ENCODE measurements at places on chromosomes 16 and 17. TPM values are rescaled to one million over a fixed set of nuclear protein-coding genes. Genes with fewer than 3 reads are reported as not detected.

The ABCC11 gene
- 0.09 TPM for polyA plus RNA-seq

DNA sequence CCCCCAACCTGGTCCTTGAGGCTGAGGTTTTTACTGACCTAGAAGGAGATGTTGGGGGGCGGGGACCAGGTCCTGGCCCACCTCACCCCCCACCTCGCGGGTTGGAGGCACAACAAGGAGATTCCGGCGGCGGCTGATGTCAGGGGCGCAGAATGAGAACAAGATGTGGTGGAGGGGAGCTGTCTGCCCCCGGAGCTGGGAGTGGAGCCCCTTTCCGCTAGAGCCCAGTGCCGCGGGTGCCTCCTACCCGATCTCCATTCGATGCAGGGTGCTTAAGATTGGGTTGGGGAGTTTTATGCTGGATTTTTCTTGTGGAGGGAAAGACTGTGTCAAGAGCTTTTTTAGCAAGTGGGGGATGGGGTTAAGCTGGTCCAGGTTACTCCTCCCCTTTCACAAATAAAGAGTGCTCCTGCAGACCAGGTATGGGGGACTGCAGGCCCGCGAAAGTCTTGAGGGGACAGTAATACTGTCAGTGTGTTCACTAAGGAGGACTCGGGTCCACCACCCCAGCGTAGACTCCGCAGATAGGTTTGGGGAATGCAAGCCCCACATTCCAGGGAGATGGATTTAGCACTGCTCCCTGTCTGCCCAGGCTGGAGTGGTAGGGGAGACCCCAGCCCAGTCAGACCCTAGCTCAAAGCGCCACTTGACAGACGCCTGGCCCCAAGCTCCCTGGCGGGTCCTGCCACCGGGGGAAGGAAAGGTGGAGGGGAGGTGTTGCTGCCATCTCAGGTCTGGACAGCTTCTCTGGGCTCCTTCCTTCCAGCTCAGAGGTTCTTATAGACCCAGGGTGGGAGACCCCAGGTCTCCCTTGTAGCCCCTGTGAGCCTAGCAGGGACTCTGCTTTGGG lies 2.0 kb downstream of the CACNA1G start:
- H3K27ac ChIP-seq, result no peak overlapping the region
- H3K4me1 ChIP-seq, result peaks cover 9% of the 10 kb centered on the region
- H3K36me3 ChIP-seq, result no peaks in the 10 kb centered on the region
- H3K27me3 ChIP-seq, result peaks cover 81% of the 10 kb centered on the region

The ABCA9 gene
- not detected for polyA plus RNA-seq

The DLX4 gene
- not detected for polyA plus RNA-seq

- H3K4me1 ChIP-seq, result peaks cover 3% of the 10 kb centered on the region
- no peaks in the 10 kb centered on the region for H3K27me3 ChIP-seq
- no peak overlapping the region for H3K4me3 ChIP-seq
Observed at GRCh38 chr17:75976175-75976848, 2.7 kb downstream of the ACOX1 start.

The MYH2 gene
- not detected for polyA plus RNA-seq

- no peaks in the 10 kb centered on the region for H3K36me3 ChIP-seq
- no peak overlapping the region for H3K27ac ChIP-seq
- H3K4me1 ChIP-seq, result no peaks in the 10 kb centered on the region
Observed at GRCh38 chr17:49490276-49490675, 4.8 kb upstream of the NGFR start.

The PRKCB gene
- not detected for polyA plus RNA-seq

- H3K27ac ChIP-seq, result no peak overlapping the region
- no peak for DNase-seq
- no peaks in the 10 kb centered on the region for H3K27me3 ChIP-seq
- H3K4me1 ChIP-seq, result peaks cover 14% of the 10 kb centered on the region
- H3K4me3 ChIP-seq, result no peak overlapping the region
Observed at GRCh38 chr16:30736995-30737793, 11.0 kb upstream of the PHKG2 start.

DNA sequence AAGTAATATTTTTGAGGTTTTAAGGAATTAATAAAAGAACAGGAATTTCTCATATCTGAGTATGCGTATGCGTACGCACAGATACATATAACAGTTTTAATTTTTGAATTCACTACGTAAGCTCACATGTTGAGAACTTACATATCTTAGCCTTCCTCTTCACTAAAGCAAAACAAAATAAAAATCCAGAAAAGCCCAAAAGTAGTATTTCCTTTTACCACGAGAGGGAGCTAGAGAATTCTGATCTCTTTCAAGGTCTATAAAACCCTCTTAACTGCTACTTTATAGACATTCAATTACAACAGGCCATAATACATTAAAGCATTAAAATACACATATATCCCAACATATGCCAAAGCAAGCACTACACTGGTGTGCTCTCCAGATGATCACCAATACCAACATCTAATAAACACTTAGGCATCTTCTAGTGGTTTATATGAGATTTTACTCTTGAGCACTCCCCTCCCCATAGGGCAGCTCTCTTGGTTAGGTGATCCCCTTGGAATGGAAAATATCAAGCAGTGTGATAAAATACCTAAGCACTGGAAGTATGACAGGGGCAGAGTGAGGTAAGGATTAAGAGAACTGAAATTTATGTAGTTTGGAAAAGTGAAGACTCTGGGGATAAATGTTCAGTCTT lies 94.0 kb downstream of the SKAP1 start:
- H3K27me3 ChIP-seq, result peaks cover 40% of the 10 kb centered on the region
- DNase-seq, result peak; percentile 71
- no peaks in the 10 kb centered on the region for H3K36me3 ChIP-seq
- H3K4me3 ChIP-seq, result no peak overlapping the region
- H3K4me1 ChIP-seq, result 0 out of 2 replicates have a peak, but pooled peaks cover 1% of the 10 kb centered on the region

The KCNJ16 gene
- not detected for polyA plus RNA-seq

DNA sequence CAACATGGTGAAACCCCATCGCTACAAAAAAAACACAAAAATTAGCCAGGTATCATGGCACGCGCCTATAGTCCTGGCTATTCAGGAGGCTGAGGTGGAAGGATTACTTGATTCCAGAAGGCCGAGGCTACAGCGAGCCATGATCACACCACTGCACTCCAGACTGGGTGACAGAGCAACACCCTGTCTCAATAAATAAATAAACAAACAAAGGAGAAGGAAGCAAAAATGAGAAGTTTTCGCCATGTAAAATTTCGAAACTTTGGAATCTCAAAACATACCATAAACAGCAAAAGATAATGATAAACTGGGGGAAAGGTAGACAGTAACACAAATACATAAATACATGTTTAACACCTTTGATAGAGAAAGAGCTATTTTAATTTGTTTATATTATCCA lies 130.9 kb downstream of the ZFHX3 start:
- no peak overlapping the region for H3K4me3 ChIP-seq
- H3K27ac ChIP-seq, result no peak overlapping the region
- no peaks in the 10 kb centered on the region for H3K36me3 ChIP-seq
- H3K27me3 ChIP-seq, result no peaks in the 10 kb centered on the region
- peaks cover 3% of the 10 kb centered on the region for H3K4me1 ChIP-seq
- DNase-seq, result no peak

DNA sequence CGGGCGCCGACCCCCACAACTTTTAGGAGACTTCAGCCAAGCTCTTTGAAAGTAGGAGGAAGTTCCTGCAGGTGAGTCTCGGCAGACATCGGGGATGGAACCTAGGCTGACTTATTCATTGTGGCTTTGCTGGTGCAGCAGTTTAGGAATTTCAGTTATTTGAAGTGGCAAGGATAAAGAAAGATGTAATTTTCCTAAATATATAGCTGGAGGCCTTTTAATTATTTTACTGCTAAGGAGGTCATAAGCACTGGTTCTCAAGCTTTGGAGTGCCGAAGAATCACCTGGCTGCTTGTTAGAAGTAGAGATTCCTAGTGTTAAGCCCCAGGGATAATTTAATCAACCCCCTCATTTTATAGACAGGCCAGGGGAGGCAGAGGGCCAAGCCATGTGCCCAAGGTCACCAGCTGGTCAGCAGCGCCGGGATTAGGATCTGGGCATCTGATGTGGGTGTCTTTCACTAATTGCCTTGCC lies 28.9 kb upstream of the BCAR1 start:
- H3K27ac ChIP-seq, result no peak overlapping the region
- DNase-seq, result no peak
- peaks cover 5% of the 10 kb centered on the region for H3K4me1 ChIP-seq
- H3K27me3 ChIP-seq, result no peaks in the 10 kb centered on the region

The SHISA6 gene
- polyA plus RNA-seq, result not detected

DNA sequence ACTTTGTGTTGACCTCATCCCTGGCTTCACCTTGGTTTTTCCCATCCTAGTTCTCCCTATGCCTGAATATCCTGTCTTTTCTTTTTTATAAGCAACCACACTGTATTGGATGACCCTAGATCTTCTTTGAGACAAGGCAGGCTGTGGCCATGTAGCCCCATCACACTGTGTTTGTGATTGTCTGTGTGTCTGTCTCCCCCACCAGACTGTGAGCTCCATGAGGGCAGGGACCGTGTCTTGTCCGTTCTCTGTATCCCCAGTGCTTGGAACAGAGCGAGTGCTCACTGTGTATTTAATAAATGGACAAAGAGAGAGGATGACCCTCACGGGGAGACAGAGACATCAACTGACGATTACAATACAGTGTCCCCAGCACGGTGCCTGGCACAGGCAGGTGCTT lies 7.1 kb downstream of the SLC25A39 start:
- H3K4me1 ChIP-seq, result peaks cover 4% of the 10 kb centered on the region
- DNase-seq, result no peak
- peaks cover 24% of the 10 kb centered on the region for H3K36me3 ChIP-seq
- no peak overlapping the region for H3K4me3 ChIP-seq
- H3K27me3 ChIP-seq, result peaks cover 46% of the 10 kb centered on the region

GRCh38 chr16:15605839-15606517 lies 37.0 kb downstream of the MARF1 start:
- H3K4me1 ChIP-seq, result peaks cover 10% of the 10 kb centered on the region
- no peak overlapping the region for H3K27ac ChIP-seq
- no peak for DNase-seq
- H3K36me3 ChIP-seq, result peaks cover 60% of the 10 kb centered on the region
- H3K27me3 ChIP-seq, result no peaks in the 10 kb centered on the region

DNA sequence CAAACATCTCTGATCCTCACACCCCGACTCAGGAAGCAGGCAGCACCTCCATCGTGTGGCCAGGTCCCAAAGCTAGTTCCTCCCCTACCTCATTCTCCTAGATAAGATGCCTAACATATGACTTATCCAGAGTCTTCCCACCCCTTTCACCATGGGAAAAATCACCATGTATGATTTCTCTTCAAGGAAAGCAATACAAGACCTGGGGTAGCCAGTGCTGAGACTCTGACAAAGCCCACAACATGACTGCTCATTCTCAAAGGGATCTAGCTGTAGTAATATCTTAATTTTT lies 45.1 kb downstream of the CMTM4 start:
- peaks cover 3% of the 10 kb centered on the region for H3K4me1 ChIP-seq
- no peaks in the 10 kb centered on the region for H3K27me3 ChIP-seq
- no peak overlapping the region for H3K4me3 ChIP-seq
- no peak for DNase-seq
- H3K27ac ChIP-seq, result no peak overlapping the region
- H3K36me3 ChIP-seq, result no peaks in the 10 kb centered on the region

DNA sequence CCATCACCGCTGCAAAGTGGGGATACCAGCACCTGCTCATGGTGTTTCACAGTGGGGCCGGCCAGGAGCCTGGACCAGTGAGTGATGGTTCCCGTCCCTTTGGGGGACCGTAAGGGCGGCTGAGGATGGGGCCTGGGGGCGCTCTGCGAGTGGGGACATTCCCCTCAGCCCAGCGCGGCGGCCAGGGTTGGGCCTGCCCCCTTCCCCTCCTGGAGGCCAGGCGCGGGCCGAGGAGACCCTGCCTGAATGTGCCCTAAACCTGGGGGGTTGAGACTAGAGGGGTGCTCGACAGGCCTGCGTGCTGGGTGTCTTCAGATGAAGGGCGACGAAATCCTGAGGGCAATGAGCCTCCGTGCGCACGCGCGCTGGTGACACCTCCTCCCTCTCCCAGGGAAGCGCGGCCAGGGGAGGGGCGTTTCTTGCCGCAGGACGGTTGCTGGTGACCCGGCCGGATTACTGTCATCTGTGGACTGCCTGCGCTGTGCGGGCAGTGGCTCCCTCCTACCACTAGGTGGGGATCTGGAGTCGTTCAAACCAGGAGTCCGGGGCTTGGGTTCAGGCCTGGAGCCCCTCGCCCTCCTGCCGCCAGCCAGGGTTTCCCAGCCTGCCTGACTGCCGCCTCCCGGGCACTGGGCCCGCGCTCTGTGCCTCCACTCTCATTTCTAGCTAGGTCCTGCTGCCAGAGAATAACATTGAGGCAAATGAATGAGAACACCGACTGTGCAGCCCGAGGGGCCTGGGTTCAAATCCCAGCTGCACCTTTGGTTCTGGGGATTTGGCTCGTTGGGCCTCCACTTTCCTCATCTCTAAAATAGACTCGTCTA lies 17.1 kb downstream of the TBX2 start:
- no peaks in the 10 kb centered on the region for H3K36me3 ChIP-seq
- DNase-seq, result peak; percentile 87
- H3K27me3 ChIP-seq, result peaks cover 9% of the 10 kb centered on the region

- no peak overlapping the region for H3K4me3 ChIP-seq
- no peak overlapping the region for H3K27ac ChIP-seq
- no peaks in the 10 kb centered on the region for H3K36me3 ChIP-seq
- no peaks in the 10 kb centered on the region for H3K27me3 ChIP-seq
- no peak for DNase-seq
- no peaks in the 10 kb centered on the region for H3K4me1 ChIP-seq
Observed at GRCh38 chr16:77939968-77940367, 82.4 kb upstream of the CLEC3A start.

DNA sequence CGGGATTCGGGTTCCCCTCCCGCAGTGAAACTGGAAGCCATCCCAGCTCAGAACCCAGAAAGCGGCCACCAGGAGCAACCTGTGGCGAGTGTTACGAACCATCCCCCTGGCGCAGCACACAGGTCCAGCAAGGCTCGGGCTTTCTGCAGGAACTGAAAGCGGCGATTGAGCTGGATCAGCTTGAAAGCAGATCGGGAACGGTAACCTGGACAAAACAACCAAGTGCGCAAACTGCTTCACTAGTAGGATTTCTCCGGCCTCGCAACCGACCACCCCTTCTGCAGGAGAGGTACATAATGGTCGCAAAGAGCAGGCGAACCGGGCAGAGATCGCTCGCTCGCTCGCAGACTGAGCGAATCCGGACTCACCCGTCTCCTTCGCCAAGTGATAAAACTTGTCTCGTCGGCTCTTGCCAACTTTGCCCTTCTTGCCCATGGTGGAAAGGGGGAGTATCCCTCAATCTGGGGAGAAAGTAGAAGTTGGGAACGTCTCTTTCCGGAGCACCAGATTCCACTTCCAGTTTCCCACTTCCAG lies 696 bp upstream of the PSMC5 start:
- H3K27ac ChIP-seq, result peak overlapping the region; percentile 93
- H3K4me3 ChIP-seq, result peak overlapping the region; percentile 79
- H3K27me3 ChIP-seq, result no peaks in the 10 kb centered on the region
- peak; percentile 41 for DNase-seq

- no peaks in the 10 kb centered on the region for H3K27me3 ChIP-seq
- no peak overlapping the region for H3K27ac ChIP-seq
- peak; percentile 86 for DNase-seq
Observed at GRCh38 chr17:10149573-10150399, 48.6 kb downstream of the GAS7 start.

- no peak overlapping the region for H3K27ac ChIP-seq
- H3K4me1 ChIP-seq, result no peaks in the 10 kb centered on the region
- peaks cover 3% of the 10 kb centered on the region for H3K27me3 ChIP-seq
- no peak overlapping the region for H3K4me3 ChIP-seq
- H3K36me3 ChIP-seq, result no peaks in the 10 kb centered on the region
Observed at GRCh38 chr16:49928176-49929041, 72.5 kb upstream of the ZNF423 start.

Data from IMR-90 (cell line).